ENCODE measurements at places on chromosomes 5 and 9. TPM values are rescaled to one million over a fixed set of nuclear protein-coding genes. Genes with fewer than 3 reads are reported as not detected.

The CXXC5 gene
- 64.1 TPM for total RNA-seq

The BAAT gene
- 18.6 TPM for total RNA-seq

The G3BP1 gene
- total RNA-seq: 356 TPM

The RGS7BP gene
- not detected for total RNA-seq

The TTC39B gene
- 6.0 TPM for total RNA-seq

The TTC23L gene
- 0.76 TPM for total RNA-seq

The INSYN2B gene
- total RNA-seq: not detected

The RCL1 gene
- total RNA-seq: 21.3 TPM

The PLPP1 gene
- total RNA-seq: 20.2 TPM

The PFN3 gene
- not detected for total RNA-seq

The OLFML2A gene
- total RNA-seq: 0.88 TPM

The SAPCD2 gene
- total RNA-seq: 38.4 TPM

The OGN gene
- total RNA-seq: not detected

The MCTP1 gene
- total RNA-seq: 28.4 TPM

The FBP2 gene
- total RNA-seq: not detected

The TAF1L gene
- total RNA-seq: not detected

The GNAQ gene
- total RNA-seq: 34.1 TPM

The IL13 gene
- total RNA-seq: not detected

The SPATA31E1 gene
- total RNA-seq: not detected

The FAM151B gene
- total RNA-seq: 1.3 TPM

The GARIN3 gene
- total RNA-seq: not detected

The ROPN1L gene
- total RNA-seq: 0.40 TPM

The SPOCK1 gene
- 3.3 TPM for total RNA-seq

The IQGAP2 gene
- 25.0 TPM for total RNA-seq

The TSSK1B gene
- total RNA-seq: not detected

The DOCK2 gene
- not detected for total RNA-seq

The OLFM1 gene
- 7.9 TPM for total RNA-seq

The CD274 gene
- 3.6 TPM for total RNA-seq

The LURAP1L gene
- 52.7 TPM for total RNA-seq

The LRRC26 gene
- 0.52 TPM for total RNA-seq

The APBA1 gene
- 6.7 TPM for total RNA-seq

The FAM78A gene
- not detected for total RNA-seq

The PLPP7 gene
- not detected for total RNA-seq

The CYLC2 gene
- not detected for total RNA-seq

The SOX30 gene
- 0.09 TPM for total RNA-seq

The KIF4B gene
- not detected for total RNA-seq

The RETREG1 gene
- 12.0 TPM for total RNA-seq

The SPATA6L gene
- 7.1 TPM for total RNA-seq

The CDH6 gene
- total RNA-seq: 3.8 TPM

The FOXD4L5 gene
- total RNA-seq: 0.59 TPM

Measured in Calu3 (cell line).